ENCODE measurements at places on chromosomes 11 and 22.

DNA sequence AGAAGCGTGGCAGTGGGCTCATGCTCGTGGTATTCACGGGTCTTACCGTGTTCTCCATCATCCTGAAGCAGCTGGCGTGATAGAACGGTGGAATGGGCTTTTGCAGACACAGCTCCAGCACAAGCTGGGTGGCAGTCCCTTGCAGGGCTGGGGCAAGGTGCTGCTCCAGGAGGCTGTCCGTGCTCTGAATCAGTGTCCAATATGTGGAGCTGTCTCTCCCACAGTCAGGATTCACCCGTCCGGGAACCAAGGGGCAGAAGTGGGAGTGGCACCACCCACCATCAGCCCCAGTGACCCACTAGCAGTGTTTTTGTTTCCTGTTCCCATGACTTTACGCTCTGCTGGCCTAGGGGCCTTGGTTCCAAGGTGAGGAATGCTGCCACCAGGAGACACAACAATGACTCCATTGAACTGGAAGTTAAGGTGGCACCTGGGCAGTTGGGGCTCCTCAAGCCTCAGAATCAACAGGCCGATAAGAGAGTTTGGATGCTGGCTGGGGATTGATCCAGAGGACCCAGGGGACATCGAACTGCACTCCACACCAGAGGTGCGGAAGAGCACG lies 16.9 kb upstream of the CD81 start:
- DNase-seq, result no peak

DNA sequence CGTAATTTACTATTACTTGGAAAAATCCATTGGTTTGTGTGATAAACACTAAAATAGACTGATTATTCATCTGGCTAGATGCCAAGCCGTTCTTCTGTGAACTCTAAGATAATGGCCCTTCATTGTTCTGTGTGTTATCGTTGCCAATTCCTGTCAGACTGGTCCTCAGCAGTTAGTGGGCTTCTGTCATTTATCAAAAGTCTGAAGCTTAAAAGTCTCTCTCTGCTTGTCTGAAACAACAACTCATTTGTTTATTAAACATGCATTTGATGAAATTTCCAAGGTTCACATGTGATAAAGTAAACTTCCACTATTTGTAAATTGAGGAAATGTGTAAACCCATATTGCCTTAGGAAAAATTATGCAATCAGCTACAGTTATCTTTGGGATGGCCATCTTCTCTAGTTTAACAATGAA lies 21.1 kb upstream of the RDX start:
- no peak for DNase-seq

- DNase-seq, result no peak
Observed at GRCh38 chr11:128553662-128554362, 33.5 kb downstream of the ETS1 start.

DNA sequence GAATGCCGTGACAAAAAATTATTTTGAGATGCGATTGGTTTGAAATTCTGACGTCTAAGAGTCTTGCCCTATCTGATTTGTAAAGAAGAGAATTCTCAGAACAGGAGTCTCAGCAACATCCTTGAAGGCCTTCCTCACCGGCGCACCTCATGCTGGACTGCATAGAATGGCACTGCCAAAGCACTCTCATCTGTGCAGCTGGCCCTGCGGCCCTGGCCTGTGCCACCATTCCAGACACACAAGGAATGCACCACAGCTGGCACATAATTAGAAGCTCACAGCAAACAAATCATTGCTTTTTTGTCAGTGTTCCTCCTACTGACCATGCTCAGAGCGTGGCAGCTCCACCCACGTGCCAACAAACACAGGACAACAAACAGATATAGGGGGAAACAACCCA lies 166.0 kb downstream of the KIRREL3 start:
- no peak for DNase-seq

- peak; percentile 12 for DNase-seq
Observed at GRCh38 chr11:70176940-70177689, 26.0 kb upstream of the FADD start.

DNA sequence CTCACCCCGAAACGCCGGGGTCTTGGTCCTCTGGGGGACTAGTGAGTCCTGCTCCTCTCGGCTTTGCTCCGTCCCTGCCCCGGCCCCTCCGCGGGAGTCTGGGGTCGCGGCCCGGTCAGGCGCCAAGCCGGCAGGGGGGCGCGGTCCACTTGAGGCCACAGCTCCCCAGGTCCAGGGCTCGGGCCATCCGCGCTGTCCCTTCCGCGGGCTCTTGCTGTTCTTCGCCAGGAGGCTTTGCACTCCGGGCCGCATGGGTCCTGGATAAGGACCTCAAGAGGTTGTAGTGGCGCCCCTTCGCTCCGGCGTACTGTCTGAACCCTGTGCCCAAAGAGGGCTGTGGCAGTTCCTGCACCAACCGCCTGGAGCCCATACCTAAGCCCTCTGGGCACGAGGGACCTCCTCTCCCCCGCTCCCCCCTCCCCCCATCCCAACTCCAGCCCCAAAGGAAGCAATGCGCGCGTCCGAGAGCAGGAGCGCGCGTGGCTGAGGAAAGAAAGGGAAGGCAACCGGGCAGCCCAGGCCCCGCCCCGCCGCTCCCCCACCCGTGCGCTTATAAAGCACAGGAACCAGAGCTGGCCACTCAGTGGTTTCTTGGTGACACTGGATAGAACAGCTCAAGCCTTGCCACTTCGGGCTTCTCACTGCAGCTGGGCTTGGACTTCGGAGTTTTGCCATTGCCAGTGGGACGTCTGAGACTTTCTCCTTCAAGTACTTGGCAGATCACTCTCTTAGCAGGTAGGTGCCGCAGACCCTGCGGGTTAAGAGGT lies at the start of gene ADM:
ADM (plus strand) TSS at position 579 of the 767 bp plus-strand sequence. CDS start 628 bp downstream, outside the sequence.
- DNase-seq, result no peak

- DNase-seq, result no peak
Observed at GRCh38 chr22:30077279-30077880, 2.9 kb upstream of the HORMAD2 start.

- no peak for DNase-seq
Observed at GRCh38 chr11:8083088-8083395, 2.0 kb downstream of the TUB start.

DNA sequence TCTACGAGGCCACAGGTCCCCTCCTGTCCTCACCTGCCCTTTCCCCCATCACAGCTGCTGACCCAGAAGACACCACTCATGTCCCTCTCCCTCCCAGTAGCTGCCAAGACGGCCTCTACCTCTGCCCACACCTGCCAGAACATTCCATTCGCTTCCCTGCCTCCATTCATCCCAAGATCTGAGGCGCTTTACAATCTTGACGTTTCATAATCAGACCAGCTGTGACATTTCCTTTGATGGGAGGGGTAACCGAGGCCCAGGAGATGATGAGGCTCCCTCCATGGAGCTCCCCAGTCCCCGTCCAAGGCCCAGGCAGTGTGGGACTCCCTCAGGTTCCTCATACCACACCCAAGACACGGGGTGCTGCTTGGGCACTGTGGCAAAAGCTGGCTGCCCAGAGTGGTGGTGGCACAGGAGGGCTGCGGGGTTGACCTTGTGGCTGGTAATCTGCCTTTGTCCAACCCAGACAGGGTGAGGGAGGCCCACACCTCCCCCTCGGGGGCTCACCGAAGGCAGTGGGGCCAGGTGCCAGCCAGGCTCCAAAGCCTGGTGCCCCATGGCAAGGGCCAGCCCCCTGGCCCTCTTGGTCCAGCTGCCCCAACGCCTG lies 17.3 kb downstream of the PHLDA2 start:
- DNase-seq, result no peak

GRCh38 chr11:124551189-124551588 lies 7.7 kb upstream of the OR8B12 start:
- DNase-seq, result no peak

DNA sequence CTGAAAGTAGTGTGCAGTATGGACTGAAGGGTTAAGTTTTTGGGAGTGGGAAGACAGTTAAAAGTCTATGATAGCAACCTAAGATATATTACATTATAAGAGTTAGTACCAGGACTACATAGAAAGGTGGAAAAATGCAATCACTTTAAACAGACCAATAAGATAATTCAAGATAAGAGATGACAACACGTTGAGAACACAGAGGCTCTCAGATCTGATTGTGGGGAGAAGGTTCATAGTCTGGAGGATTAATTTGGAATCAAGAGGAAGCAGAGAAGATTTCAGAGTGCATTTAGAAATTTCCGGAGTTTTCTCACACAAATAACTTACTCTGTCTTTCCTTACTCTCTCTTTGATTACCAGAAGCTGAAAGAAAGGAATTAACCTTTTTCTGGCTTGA lies 441 bp downstream of the CASP5 start:
- no peak for DNase-seq

All from activated T-cell treated with anti-CD3 and anti-CD28 coated beads for 24 hours (primary cell).